ENCODE measurements at places on chromosomes 5 and 9. TPM values are rescaled to one million over a fixed set of nuclear protein-coding genes. Genes with fewer than 3 reads are reported as not detected.

ADAMTSL1 gene
- polyA plus RNA-seq: not detected

SPACA9 gene
- 1.6 TPM for polyA plus RNA-seq

TLX3 gene
- polyA plus RNA-seq: not detected

HSPA5 gene
- polyA plus RNA-seq: 506 TPM

SLC45A2 gene
- not detected for polyA plus RNA-seq

DNA sequence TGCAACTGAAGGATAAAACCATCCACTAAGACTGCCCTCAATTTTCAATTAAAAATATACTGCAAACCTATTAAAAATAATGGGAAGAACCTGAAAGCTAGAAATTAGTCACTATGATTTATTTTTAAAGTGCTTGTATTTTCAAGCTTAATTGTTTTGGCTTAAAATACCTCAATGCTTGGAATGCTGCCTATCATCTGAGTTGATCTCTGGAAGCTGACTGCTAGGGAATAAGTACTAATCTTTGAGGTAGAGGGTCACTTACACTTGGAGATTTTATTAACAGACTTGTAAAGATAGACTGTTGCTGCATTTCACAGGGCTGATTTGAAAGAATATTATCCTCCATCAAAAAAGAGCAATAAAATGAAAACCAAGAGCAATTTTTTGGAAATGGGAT, 6.2 kb downstream of the PCSK1 start:
- DNase-seq: no peak
